WERI-Rb-1 (cell line): ENCODE measurements at places on chromosomes 5 and 9.
A peak's percentile ranks its signal among the peaks of the same experiment; 100 is the strongest.

- DNase-seq = no peak
These were observed 3.3 kb upstream of the PRLR start for GRCh38 chr5:35233601-35234000.

DNA sequence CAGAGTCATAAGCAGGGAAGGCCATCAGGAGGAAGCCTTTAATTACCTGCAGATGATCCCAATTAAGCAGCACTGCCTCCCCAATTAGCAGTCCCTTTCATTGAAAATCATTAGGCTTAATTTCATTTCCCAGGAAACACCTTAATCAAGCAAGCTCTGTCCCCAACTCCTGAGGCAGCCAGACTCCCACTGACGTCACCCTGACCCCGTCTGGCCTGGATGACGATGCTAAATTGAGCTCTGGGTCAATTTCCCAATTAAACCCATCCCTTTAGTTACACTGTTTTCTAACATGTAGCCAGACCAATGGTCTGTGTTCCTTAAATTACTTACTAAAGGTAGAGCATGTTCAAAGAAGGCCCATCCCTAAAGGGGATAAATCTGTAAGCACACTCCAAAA, 84.0 kb upstream of the SPOCK1 start:
- no peak for DNase-seq

- DNase-seq = no peak
These were observed 1409.7 kb upstream of the CDH18 start for GRCh38 chr5:21397693-21398092.

DNA sequence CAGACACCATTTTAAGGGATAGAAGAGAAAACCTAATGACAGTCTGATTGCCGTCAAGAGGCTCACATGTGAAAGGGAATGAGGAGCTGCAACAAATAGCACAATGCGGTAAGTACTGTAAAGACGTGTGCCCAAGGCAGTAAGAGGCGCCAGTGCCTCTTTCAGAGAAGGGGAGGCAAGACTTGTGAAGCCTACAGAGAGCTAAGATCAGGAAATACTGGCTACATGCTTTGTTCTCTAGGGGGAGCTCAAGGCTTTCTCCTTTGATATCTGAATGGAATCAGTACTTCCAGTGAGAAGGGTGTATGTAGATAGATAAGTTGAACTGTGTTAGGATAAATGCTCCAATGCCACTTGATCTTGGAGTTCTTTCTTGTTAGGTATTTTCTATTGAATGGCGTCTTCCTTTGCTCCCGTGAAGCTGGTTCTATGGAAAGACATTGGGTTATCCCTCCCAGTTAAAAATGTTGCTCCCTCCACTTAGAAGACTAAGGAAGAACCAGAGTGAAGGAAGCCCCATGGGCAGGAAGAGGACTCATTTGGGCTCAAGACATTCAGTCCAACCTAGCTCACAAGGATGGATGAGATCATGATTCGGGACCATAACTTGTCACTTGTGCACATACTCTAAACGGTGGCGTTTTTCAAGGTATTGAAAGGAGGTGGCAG, 23.5 kb upstream of the ALDOB start:
- peak; percentile 62 for DNase-seq

- DNase-seq = no peak
These were observed 68.1 kb upstream of the TAS2R1 start for GRCh38 chr5:9698125-9698826.

- DNase-seq = no peak
These were observed 25.1 kb downstream of the NANS start for GRCh38 chr9:98081477-98082219.

- DNase-seq = no peak
These were observed 8.9 kb downstream of the IRF1 start for GRCh38 chr5:132481596-132482211.

- no peak for DNase-seq
These were observed 34.9 kb upstream of the FGF1 start for GRCh38 chr5:142720641-142721271.

GRCh38 chr9:36148311-36149051, 11.9 kb downstream of the GLIPR2 start:
- no peak for DNase-seq

DNA sequence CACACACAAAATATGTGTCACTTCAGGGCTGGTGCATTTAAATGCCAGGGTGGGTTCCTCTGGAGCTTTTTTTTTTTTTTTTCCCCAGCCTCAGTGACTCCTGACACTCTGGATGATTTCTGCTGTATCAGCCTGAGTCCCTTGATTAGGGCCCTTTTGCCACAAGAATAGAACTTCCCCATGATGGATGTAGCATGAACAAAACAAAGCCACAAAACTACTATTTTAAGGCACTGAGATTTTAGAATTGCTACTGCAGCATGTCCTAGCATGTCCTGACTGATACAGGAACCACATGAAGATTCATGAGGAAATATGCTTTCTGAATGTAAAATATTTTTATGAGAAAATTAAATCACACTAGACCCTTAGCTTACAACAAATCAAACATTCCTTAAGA, 13.9 kb upstream of the ADGRD2 start:
- no peak for DNase-seq

DNA sequence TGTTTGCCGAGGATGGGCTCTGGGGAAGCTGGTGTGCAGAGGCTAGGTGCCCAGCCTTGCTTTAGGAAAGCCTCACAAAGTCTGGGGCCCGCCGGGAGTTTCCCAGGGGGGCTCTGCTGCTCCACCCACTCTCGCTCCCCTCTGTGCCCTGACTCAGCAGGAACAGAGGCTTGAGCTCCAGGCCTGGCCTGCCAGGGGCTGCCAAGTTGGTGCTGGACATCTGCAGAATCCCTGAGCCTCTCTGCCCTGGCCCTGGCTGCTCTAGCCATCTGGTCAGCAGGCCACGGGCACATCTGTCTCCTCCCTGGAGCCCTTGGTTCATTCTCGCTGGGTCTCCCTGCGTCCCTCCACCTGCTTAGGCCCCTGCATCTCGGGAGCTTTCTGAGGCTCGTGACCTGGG, 647 bp upstream of the ADAMTSL2 start:
- no peak for DNase-seq

- DNase-seq = no peak
These were observed 126.9 kb downstream of the TLE1 start for GRCh38 chr9:81562231-81563019.

DNA sequence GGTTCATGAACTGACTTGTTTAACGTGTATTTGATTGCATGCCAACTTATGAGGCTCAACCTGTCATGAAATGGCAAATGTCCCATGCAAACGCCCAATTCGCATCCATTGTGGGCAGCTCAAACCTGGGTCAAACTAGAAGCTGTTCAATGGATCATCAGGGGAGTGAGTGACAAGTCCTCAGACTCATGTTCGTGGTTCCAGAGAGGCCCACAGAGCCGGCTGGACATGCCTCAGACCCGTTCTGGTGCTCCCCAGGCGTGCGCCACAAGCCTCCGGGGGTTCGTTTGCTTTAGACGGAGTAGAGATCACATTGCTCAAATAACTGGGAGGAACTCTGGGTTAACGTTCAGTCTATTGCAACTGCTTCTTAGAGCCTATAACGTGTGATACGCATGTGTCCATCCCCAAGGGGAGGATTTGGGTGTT, 15.0 kb downstream of the GFI1B start:
- DNase-seq = no peak

DNA sequence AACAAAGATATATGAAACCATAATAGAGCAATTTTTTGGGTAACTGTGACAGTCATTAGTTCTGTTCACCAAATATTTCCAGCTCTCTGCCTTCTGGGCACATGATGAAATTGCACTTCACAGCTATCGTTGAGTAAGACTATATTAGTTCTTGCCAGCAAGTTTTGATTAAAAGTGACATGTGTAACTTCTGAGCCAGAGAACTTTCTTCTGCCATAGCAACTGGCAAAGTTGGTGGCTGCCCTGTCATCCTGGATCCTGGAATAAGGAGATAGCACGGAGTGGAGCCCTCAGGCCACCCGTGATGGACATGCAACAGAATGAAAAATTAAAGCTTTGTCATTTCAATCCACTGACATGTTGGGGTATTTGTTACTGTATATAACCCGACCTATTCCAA, 194.4 kb upstream of the VCAN start:
- no peak for DNase-seq

DNA sequence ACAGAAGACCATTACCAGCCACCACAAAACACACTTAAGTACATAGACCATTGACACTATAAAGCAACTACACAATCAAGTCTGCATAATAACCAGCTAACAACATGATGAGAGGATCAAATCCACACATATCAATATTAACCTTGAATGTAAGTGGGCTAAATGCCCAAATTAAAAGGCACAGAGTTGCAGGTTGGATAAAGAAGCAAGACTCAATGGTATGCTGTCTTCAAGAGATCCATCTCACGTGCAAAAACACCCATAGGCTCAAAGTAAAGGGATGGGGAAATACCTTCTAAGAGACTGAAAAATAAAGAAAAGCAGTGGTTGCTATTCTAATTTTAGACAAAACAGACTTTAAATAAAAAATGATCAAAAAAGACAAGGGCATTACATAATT, 113.6 kb upstream of the CD180 start:
- DNase-seq = no peak

- no peak for DNase-seq
These were observed 234.0 kb upstream of the NMUR2 start for GRCh38 chr5:152638996-152639552.

DNA sequence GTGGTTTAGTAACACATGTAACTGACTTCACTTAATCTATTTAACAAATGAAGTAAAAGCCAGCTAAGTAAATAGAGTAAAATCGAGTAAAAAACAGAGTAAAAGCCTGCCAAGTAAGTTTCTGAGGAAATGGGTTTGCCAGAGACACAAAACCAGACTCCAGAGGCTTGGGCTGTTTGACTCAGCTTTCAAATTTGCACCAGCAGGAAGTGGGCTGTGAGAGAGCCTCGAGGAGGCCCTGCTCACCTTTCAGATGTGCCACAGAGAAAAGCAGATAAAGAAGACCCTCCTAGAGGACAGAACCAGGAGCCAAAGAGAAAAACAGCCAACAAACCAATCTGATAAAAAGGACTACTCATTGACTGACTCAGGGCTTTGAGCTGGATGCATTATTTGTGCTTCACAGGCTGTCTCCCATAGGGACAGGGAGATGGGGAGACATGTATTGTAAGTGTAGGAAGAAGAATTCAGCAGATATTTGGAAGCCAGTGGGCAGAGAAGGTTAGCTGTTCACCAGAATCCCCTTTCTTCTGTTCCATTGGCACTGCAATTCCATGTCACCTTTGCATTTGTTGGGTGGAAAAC, 14.4 kb upstream of the AMACR start:
- DNase-seq = no peak

GRCh38 chr5:99320436-99320835, 391.6 kb upstream of the CHD1 start:
- DNase-seq = peak; percentile 50

DNA sequence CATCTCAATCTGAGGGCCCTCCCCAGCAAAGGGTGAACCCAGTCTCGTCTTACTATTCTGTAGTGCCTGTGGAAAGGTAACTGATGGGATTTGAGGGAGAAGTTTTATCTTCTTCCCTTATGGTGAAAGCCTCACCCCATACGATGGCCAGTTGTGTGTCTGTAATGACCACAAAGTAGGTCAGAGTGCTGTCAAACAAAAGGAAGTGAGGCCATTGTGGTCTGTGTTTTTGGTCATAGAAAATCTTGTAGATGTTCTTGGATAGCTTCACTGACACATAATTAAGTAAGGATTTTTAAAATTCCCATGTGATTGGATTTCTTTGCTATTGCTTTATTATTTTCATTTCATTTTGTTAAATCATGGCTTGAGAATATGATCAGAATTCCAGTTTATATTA, 505.1 kb upstream of the KLF4 start:
- DNase-seq = no peak

GRCh38 chr9:114319147-114319546, 3.8 kb upstream of the ORM1 start:
- peak; percentile 6 for DNase-seq

- peak; percentile 86 for DNase-seq
These were observed 19.2 kb downstream of the WNK2 start for GRCh38 chr9:93203026-93203717.

GRCh38 chr5:108728566-108729241, 19.0 kb upstream of the FER start:
- DNase-seq = no peak
